ENCODE measurements at places on chromosomes 1 and 21.

DNA sequence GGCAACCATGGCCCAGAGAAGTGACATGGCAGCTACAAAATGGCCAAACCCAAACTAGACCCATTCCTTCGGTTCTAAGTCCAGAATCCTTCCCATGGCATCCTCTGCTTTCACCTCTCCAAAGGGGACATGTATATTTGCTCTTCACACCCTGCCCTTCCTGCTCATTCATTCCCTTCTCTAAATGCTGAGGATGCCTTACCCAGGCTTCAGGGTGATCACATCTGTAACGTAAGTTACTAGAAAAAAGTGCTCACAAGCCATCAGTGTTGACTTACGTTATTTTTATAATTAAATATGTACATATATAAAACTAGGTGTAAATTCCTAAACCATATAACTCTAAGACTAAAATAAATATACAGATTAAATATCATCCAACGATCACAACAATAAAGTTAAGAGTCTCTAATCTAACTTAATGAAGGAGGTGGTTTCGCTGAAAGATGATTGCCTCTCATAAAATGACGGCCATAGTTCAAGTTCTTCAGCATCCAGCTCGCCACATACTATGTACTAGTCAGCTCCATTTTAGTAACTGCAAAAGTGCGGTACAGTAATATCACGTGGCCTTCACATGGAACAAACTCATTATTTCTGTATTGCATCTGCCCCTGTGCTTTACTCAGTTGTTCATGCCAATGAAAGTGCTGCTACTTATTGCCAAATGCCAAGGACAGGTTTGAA lies 74.6 kb downstream of the TENT5C start:
- no peak for DNase-seq

- DNase-seq = peak; percentile 53
Measured at GRCh38 chr1:182614796-182615454, 10.7 kb upstream of the RGS16 start.

DNA sequence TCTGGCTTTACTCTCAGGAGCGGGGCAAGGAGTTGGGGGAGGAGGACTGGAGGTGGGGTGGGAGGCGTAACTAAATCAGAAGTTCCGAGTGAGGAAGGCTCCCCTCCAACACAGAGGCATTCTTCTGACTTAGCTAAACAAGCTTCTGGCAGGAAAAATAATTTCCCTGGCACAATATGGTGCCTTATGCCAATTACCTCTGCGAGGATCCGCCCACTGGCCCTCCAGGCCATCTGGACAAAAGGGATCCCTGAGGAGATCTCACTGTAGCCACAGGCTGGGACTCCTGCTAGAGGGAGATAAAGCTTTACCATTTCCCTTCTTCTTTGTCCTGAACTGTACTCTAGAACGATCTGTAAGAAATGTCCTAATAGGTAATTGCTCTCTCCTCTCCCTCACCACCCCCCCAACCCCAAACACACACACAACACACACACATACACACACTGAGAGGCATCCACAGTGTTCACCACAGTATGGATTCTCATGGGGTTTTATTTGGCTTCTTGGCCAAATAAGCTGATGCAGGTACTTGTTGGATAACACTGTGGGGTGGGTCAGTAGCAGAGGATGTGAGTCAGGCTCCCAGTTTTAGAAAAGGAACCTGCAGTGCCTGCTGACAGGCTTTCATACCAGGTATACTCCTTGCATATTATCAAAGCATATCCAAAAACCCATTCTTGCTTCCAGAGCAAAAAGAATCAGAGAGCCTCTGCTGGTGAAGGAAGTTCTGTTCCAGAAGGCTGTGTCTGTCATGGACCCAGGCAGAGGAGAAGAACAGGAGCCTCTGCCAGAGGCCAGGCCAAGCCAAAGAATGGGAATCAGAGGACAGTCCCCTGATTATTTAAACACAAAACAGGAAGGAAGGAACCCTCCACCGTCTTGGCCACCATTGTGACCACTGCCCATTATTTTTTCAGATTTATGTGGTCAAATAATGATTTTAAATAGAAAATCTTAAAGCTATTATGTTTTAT lies 169.1 kb downstream of the C1orf21 start:
- no peak for DNase-seq

- DNase-seq = no peak
Measured at GRCh38 chr1:219726480-219727272, 113.8 kb upstream of the ZC3H11B start.

GRCh38 chr1:154867841-154868605 lies 2.1 kb downstream of the KCNN3 start:
- no peak for DNase-seq

- DNase-seq = no peak
Measured at GRCh38 chr1:245608271-245608670, 453.5 kb downstream of the KIF26B start.

DNA sequence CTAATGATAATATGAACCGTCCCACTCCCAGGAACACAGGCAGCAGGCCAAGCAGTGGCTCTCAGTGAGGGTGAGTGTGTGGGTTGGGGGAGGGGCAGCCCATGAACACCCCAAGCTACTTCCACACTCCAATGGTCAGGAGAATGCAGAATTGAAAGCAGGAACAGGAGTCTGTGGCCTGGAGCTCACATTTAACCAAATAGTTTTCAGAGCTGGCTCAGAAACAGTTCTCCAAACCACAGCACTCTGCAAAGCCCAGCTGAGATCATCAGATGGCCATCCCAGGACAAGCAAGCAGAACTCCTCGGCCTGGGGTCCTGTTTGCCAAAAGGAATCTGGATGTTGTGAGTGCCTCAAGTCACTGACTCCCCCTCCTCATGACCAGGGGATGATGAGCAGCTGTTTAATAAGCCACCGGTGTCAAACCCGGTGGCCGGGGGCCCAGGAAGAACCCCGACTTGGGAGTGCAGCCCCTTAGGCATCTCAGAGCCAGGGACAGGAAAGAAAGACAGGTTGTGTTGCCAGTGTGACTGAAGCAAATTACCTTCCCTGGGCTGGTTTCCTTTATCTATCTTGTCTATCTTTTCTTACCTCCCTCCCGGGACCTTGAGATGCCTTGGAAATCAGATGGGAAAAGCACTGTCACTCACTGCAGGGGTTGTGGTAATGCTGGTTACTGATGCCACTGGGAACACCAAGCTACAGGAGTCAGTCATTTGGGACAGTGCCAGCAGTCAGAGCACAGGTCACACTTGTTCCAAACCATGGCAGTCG lies 20.4 kb downstream of the DEGS1 start:
- no peak for DNase-seq

DNA sequence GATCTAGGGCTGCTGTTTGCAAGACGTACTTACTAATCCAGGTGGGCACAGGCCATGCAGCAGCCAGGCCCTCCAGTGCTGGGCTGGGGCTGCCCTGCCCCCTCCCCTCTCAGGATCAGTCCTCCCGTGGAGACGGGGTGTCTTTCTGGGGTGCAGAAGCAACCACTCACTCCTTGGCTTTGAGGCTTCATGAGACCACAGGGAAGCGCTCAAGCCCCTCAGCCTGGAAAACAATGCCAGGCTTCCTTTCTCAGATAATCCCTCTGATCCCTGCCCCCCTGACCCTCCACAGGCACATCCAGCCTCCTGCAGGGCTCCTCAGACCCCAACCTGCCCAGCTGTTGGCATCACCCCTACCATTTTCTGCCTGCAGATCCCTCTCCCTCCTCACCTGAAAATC lies 13.9 kb upstream of the C2CD2 start:
- DNase-seq = no peak

All from Caco-2 (cell line).